Activated naive CD4-positive, alpha-beta T cell (primary cell): ENCODE measurements at places on chromosomes 6 and 20.

DNA sequence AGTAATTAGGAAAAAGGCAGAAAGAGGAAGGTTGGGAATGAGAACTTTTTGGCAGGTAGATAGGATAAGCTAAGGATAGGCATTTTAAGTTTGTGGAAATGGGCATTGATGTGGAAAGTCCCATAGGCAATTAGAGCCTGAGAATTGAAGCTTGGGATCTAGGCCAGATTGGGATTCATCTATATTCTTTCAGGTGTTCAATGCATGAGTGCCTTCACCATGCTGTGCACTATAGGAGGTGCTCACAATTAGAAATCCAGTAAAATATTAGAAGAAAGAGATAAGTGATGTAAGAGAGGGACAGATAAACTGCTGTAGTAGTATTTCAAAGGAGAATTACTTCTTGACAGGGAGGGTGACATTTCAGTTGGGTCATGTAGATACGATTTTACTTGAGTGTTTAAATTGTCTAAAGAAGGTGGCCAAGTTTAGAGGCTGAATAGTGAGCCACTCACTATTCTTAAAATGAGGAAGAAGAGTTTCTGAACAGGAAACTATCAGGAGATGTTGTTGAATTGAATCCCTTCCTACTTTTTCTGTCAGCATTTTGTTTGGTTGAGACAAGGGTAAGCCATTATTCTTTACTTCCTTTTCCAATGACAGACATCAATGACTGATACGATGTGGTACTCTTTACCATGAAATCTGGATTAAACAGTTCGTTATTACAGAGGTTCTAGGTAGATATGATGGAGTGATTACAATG is 31.0 kb upstream of the CTAGE9 start:
- DNase-seq = no peak

DNA sequence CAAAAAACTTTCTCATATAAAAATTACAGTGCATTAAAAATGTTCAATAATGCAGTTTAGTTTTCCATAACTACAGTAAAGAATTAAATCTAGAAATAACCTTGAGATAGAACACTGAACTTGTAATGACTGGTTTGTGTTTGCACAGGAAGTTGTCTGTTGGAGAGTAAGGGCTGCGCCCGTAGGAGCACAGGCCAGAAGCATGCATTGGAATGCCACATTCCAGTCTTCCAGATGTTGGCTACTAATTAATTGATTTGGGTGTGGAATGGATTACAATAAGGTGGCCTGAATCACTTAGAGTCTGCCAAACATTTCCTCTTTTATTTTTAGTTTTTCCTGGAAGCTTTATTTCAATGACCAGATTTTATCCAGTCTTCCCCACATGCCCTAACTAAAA is 582.6 kb upstream of the MMS22L start:
- no peak for DNase-seq

- no peak for DNase-seq
Measured at GRCh38 chr6:19052219-19052618, 665.1 kb downstream of the RNF144B start.

- DNase-seq = no peak
Measured at GRCh38 chr6:81876971-81877370, 124.5 kb upstream of the TENT5A start.

GRCh38 chr20:24277196-24277595 is 192.2 kb upstream of the SYNDIG1 start:
- DNase-seq = no peak

- DNase-seq = no peak
Measured at GRCh38 chr6:167703781-167704180, 122.9 kb upstream of the AFDN start.

GRCh38 chr20:31587545-31588389 is 17.3 kb upstream of the ID1 start:
- no peak for DNase-seq

- no peak for DNase-seq
Measured at GRCh38 chr20:50624351-50625016, 66.9 kb downstream of the RIPOR3 start.
